ENCODE measurements at places on chromosomes 2 and 18.

DNA sequence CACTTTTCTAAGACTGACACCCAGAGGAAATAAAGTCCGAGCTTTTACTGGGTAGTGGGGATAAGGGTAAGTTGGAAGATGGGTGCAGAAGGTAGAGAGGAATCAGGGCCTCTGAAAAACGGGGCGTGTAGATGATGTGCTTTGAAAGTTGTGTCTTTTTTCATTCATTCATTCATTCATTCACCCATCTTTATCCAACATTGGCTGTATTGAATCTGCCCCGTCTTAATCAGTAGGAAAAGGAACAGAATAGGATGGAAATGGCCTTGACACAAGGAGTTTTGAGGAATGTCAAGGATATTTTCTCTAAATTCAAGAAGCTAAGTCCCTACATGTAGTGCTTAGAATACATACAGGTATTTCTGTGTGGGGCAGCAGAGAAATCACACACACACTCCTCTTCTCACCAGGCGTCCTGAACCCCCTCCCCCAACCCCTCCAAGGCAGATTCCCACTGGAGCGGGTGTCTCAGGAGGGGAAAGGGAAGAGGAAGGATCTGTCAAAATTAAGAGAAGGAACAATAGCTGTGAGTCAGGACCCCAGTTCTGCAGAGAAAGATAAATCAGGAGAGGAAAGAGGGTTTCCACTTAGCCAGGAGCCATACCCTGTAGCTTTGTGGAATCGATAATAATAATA, 13.9 kb downstream of the DYSF start:
- DNase-seq = no peak

DNA sequence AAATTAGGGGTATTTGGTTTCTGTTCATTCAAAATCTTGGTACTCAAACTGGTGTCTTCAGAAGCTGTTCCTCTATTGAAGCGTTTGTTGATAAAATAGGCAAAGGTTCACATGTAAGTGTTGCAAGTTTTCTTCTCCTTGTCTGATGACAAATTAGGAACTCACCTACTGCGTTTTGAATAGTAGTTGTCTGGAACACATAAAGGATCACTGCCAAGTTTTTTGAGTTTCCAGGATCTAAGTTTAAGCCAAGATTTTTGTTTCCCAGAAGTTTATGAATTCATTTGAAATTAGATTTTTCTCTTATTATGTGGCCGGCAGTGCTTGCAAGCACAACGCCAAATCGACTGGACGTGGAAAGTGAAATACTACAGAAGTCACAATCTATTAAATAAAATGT, 85.4 kb downstream of the ARHGEF33 start:
- DNase-seq = no peak

GRCh38 chr2:10842506-10842905, 29.9 kb upstream of the PDIA6 start:
- no peak for DNase-seq

- peak; percentile 25 for DNase-seq
Observed at GRCh38 chr2:189658306-189659212, 2.7 kb upstream of the ASNSD1 start.

GRCh38 chr2:233469261-233470010, 97.1 kb downstream of the USP40 start:
- DNase-seq = no peak

- no peak for DNase-seq
Observed at GRCh38 chr18:45222180-45222579, 393.1 kb upstream of the SLC14A2 start.

DNA sequence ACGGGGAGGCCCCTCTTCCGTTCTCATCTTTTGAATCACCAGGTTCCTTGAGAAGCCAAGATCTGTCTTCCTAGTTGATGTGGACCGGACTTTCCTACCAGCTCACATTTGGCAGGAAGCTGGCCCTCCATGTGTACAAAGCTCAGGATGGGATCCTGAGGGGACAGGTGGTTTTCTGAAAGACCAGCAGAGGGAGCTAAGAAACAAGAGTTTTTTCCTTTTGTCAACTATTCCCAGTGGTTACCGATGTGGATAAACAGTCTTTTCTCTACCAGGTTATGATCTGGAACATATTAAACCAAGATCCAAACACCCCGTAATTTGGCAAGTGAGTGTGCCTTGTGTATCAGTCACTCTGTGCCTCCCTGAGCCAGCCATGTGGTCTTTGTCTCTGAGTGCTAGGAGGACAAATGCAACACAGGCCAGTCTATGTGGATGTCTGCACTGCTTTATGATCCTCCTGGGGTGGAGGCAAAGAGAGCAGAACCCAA, 25.1 kb upstream of the ARHGAP25 start:
- no peak for DNase-seq

GRCh38 chr2:240215676-240216051, 75.2 kb upstream of the OTOS start:
- DNase-seq = no peak

DNA sequence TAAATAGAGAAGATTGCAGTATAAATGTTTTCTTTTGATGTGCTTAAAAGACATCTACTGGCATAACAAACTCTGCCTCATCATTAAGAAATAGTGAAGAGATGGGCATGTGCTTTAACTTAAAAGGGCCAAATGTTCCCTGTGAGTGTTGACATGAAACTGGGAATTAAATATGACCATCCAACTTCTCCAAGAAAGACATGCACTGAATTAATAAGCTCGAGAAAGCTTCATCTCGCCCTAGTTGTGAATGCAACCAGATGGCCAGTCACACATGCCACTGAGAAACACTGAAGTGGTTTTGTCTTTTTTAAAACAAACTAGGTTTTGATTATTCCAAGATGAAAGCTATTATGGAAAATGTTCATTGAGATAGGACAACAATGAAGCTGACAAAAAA, 479.2 kb downstream of the RIT2 start:
- DNase-seq = no peak

GRCh38 chr2:221346411-221346810, 225.7 kb downstream of the EPHA4 start:
- DNase-seq = no peak

DNA sequence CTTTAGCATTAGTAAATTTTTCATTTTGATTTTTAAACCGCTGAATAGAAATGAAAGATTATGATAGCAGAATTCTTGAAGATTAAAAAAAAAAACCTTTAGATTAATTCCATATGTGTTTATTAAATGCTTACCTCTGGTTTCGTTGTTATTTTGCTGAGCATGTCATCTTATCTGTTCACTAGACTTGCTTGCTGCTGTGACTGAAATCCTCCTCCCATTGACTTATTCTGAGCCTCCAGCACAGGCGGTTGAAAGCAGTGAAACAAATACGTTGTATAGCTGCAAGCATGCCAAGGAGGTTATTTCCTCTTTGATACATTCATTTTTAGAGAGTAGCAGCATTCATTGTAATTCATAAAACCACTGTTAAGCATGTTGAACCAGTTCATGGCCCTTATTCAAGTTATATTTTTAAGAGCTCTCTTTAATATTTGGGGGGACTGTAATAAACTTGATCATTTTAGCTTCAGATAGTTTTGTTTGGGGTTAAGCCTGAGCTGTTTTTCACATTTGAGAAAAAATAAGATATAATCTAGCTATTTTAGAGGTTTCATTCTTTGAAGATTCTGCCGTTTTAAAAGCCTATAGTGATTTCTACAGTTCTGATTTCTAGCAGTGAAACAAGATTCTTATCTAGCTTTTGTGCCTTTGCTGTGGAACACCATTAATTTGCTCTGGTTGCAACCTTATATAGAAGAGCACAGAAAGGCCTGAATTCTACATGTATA, at the start of gene HTR2B:
Gene HTR2B (minus strand): TSS at position 205 of the 731 bp plus-strand sequence. CDS start 1,278 bp downstream, outside the sequence.
- no peak for DNase-seq

DNA sequence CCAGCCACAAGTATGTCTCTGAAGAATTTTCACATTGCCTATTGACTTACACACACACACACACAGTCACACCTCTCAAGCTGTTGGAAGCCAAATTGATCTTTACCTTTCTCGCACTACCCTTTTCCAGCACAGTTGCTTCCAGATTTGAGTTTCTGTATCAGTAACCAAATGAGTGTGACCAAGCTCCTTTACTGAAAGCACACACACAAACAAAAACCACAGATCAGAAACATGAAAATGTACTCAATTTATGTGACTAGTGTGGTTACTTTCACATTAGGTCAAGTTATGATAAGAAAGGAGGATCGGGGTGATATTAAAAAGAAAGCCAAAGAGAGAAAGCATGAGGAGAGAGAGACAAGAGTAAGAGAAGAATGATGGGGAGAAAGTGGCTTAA, 993.9 kb upstream of the POU3F3 start:
- DNase-seq = no peak

DNA sequence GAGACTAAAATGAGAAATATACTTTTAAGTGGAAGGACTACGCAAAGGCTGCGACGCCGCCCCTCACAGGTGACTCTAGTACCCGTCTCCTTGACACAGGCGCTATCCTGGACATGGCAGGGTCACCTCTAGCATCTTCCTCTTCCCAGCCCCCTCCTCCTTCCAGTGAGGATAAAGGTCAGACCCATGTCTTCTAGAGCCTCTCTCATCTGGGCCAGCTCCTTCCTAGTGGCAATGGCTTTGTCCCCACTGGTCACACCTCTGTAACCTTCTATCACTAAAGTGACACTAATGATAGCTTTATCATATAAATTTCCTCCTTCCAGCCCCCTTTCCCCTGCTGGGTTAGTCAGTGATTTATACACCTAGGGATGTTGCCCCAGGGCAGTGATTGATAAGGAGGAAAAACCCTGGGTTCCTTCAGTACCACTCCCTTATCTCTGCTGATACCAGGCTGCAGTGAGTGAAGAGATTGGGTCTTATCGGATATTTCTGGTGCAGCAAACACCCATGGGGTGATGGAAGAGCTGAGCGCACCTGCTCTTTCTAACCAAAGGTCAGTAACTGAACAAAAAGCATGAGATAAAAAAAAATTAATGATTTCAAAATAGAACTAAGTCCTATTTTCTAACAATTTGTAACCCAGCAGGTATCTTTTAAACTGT, 62.0 kb upstream of the FZD5 start:
- no peak for DNase-seq

DNA sequence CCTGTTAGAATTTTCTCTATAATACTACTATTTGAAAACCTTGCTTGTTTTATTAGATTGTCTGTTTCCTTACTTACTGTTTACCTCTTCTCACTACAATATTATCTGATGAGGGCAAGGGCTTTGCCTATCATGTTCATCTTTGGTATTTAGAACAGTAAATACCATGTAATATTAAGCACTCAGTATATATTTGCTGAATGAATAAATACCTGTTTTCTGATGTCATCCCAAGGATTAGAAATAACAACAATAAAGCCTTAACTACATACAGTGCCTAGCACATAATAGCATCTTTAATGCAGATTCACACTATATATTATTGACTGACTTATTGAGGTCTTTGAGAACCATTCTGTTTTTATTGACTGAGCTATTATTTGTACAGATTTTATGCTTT, 142.1 kb downstream of the TMEM247 start:
- no peak for DNase-seq

- DNase-seq = no peak
Observed at GRCh38 chr18:49859725-49860124, 46.4 kb upstream of the ACAA2 start.

DNA sequence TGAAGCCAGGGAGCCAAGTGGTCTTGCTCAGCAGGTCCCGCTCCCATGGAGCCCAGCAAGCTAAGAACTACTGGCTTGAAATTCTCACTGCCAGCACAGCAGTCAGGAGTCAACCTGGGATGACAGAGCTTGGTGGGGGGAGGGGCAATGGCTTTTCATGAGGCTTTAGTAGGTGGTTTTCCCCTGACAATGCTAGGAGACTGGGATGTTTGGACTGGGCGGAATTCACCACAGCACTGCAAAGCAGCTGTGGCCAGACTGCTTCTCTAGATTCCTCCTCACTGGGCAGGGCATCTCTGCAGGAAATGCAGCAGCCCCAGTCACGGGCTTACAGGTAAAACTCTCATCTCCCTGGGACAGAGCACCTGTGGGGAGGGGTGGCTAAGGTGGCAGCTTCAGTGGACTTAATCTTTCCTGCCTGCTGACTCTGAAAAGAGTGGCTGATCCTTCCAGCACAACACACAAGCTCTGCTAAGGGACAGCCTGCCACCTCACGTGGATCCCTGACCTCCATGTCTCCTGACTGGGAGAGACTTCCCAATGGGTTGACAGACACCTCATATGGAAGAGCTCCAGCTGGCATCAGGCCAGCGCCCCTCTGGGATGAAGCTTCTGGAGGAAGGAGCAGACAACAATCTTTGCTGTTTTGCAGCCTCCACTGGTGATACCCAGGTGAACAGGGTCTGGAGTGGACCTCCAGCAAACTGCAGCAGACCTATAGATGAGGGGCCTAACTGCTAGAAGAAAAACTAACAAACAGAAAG, 349.7 kb upstream of the ST6GAL2 start:
- DNase-seq = no peak

- no peak for DNase-seq
Observed at GRCh38 chr2:129934044-129934822, 45.2 kb upstream of the RAB6C start.

DNA sequence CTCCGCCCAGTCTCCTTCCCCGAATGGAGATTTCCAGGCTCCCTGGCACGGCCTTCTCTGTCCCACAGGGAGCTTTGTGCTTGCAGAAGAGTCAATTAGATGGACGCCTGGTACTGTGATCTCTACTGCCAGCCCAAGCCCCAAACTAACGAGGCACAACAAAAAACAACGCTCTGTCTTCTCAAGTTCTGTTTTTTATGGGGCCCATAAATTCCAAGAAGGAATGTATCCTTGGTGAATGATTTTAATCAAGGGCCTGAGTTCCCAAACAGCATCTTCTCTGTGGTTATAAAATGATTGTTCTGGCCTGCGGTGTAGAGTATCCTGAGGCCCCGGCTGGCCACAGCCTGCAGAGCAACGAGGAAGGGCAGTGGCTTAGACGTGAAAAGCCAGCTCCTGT, 219.5 kb downstream of the CLIP4 start:
- no peak for DNase-seq

DNA sequence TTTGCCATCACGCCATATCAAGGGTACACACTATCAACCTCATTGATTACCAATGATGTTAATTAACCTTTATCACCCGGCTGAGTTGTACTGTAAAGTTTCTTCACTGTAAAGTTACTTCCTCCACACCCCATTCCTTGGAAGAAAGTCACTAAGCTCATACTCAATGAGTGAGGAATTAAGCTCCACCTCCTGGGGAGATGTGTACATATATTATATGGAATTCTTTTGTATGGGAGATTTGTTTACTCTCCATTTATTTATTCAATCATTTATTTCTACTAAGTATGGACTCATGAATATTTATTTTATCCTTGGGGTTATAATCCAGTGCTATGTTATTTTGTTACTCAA, 56.8 kb downstream of the C2orf74 start:
- no peak for DNase-seq

All from CD4-positive, alpha-beta memory T cell (primary cell).